ENCODE measurements at places on chromosomes 13 and 19. TPM values are rescaled to one million over a fixed set of nuclear protein-coding genes. Genes with fewer than 3 reads are reported as not detected.

KLC3 gene
- total RNA-seq = not detected

MBD3L3 gene
- total RNA-seq = not detected

ZNF112 gene
- 4.8 TPM for total RNA-seq

CEACAM8 gene
- not detected for total RNA-seq

- H3K4me3 ChIP-seq = no peak overlapping the region
- no peak overlapping the region for H3K27ac ChIP-seq
- no peaks in the 10 kb centered on the region for H3K4me1 ChIP-seq
These were observed 15.5 kb downstream of the SIX5 start for GRCh38 chr19:45753548-45753947.

DNA sequence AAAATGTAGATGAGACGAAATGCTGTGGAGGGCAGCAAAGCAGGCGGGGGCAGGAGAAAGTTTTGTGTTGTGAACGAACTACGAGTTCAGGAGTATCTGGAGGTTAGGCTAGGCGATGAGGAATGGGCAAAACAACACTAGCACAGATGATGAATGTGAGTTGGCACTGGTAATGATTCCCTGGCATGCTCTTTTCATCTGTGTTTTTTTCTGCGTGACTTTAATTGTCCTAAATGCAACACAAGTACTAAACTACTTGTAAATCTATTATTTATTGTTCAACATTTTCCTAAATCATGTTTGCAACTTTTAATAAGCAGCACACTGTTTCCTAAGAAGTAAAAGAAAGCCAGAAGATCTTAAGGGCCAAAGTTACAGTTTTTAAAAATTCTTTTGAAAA is 19.2 kb downstream of the TNFSF13B start:
- DNase-seq = no peak
- peaks cover 6% of the 10 kb centered on the region for H3K4me1 ChIP-seq
- H3K36me3 ChIP-seq = no peaks in the 10 kb centered on the region
- H3K27ac ChIP-seq = no peak overlapping the region

DNA sequence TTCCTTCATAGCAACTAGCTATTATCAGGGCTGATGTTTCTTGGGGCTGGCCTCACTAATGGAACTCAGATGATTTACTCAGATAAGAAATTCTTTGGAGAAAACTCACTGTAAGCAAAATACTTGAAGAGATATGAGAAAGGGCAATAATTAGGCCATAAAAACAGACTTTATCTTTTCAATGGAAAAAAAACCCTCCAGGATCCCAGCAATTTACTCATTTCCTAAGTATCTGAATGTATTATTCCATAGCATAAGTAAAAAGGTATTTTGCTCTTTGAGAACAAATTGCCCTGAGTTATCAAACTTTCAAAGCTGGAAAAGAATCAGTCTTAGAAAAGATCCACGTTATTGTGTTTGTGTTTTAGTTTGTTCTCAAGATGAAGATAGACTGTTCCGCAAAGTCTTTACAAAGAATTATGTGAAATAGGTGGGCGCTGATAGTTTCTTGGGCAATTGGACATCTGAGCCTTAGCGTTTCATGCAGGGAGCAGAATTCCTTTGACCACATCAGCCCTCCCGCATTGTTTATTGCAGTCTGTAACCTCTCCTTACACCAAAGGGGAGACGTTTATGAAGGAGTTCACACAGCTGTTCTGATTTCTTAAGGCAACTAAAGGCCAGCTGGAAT is 29.1 kb upstream of the CSNK1A1L start:
- H3K36me3 ChIP-seq = no peaks in the 10 kb centered on the region
- no peak overlapping the region for H3K27ac ChIP-seq
- H3K4me3 ChIP-seq = no peak overlapping the region
- no peaks in the 10 kb centered on the region for H3K27me3 ChIP-seq
- H3K4me1 ChIP-seq = peaks cover 15% of the 10 kb centered on the region

GRCh38 chr13:111335298-111335697 is 14.9 kb downstream of the TEX29 start:
- no peaks in the 10 kb centered on the region for H3K27me3 ChIP-seq
- no peak overlapping the region for H3K4me3 ChIP-seq
- H3K36me3 ChIP-seq = no peaks in the 10 kb centered on the region
- H3K27ac ChIP-seq = no peak overlapping the region
- H3K4me1 ChIP-seq = no peaks in the 10 kb centered on the region

DNA sequence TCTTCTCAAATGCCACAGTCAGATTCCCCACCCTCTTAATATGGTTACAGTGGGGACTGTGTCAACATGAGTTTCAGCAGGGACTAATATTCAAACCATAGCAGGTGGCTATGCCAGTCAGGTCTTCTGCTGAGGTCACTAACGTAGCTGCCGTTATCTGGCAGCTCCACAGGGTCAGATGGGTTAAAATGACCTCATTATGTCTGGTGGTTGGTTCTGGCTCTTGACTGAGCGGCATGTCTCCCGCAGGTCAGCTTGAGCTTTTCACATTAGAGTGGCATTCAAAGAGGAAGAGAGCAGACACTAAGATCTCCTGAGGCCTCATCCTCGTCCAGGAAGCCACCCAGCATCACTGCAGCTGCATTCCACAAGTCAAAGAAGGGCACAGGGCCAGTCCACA is 21.4 kb upstream of the IPO5 start:
- H3K27ac ChIP-seq = no peak overlapping the region
- no peaks in the 10 kb centered on the region for H3K27me3 ChIP-seq
- no peaks in the 10 kb centered on the region for H3K4me1 ChIP-seq
- no peak overlapping the region for H3K4me3 ChIP-seq
- H3K36me3 ChIP-seq = no peaks in the 10 kb centered on the region

GRCh38 chr13:74629985-74630384 is 495.8 kb upstream of the KLF12 start:
- H3K36me3 ChIP-seq = no peaks in the 10 kb centered on the region
- no peaks in the 10 kb centered on the region for H3K27me3 ChIP-seq
- H3K27ac ChIP-seq = no peak overlapping the region
- no peaks in the 10 kb centered on the region for H3K4me1 ChIP-seq

DNA sequence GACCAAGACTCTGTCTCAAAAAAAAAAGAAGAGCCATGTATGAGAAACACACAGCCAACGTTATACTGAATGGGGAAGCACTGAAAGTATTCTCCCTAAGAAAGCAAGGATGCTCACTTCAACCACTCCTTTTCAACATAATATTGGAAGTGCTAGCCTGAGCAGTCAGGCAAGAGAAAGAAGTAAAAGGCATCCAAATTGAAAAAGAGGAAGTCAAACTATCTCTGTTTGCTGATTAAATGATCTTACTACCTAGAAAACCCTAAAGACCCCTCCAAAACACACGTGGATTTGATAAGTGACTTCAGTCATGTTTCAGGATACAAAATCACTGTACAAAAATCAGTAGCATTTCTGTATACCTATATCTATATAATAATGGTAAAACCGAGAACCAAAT is 16.2 kb downstream of the WBP4 start:
- no peak overlapping the region for H3K4me3 ChIP-seq
- no peak for DNase-seq
- H3K27me3 ChIP-seq = no peaks in the 10 kb centered on the region
- H3K27ac ChIP-seq = no peak overlapping the region

- H3K36me3 ChIP-seq = no peaks in the 10 kb centered on the region
- H3K27me3 ChIP-seq = no peaks in the 10 kb centered on the region
- no peak for DNase-seq
- no peak overlapping the region for H3K27ac ChIP-seq
These were observed 151.3 kb downstream of the LMO7 start for GRCh38 chr13:75787249-75787928.

GRCh38 chr13:29774830-29775229 is 75.6 kb downstream of the UBL3 start:
- no peak overlapping the region for H3K27ac ChIP-seq
- no peaks in the 10 kb centered on the region for H3K27me3 ChIP-seq
- no peaks in the 10 kb centered on the region for H3K4me1 ChIP-seq
- DNase-seq = no peak

GRCh38 chr13:51500687-51501086 is 47.9 kb upstream of the INTS6 start:
- H3K4me3 ChIP-seq = no peak overlapping the region
- H3K4me1 ChIP-seq = no peaks in the 10 kb centered on the region
- H3K27ac ChIP-seq = no peak overlapping the region
- H3K27me3 ChIP-seq = no peaks in the 10 kb centered on the region
- no peak for DNase-seq

DNA sequence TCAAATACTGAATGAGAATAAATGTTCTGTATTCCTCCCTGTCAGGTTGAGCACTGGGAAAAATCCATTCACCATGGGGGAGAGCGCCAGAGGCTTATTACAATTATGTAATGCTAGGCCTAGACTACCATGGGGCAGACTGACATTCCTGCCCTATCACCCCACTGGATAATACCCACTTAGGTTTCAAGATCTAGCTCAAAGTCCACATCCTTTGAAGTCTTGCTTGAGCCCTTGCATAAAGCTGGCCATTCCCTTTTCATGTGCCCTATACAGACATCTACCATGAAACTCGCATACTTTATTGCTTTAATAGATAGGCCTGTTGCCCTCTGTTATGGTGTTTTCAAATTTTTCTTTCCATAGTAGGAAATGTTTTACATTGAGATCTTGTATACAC is 149.3 kb downstream of the RGCC start:
- H3K27me3 ChIP-seq = no peaks in the 10 kb centered on the region
- no peak overlapping the region for H3K27ac ChIP-seq
- no peaks in the 10 kb centered on the region for H3K4me1 ChIP-seq
- no peak for DNase-seq

- H3K36me3 ChIP-seq = no peaks in the 10 kb centered on the region
- no peak for DNase-seq
These were observed 17.8 kb upstream of the LATS2 start for GRCh38 chr13:21079221-21079620.
